ENCODE measurements at places on chromosomes 16 and 17. TPM values are rescaled to one million over a fixed set of nuclear protein-coding genes. Genes with fewer than 3 reads are reported as not detected.

- no peak for DNase-seq
These were observed 7.1 kb upstream of the ZNF747 start for GRCh38 chr16:30541502-30542329.

GRCh38 chr17:4945176-4945943, 3.0 kb downstream of the PFN1 start:
- DNase-seq, result peak; percentile 60

DNA sequence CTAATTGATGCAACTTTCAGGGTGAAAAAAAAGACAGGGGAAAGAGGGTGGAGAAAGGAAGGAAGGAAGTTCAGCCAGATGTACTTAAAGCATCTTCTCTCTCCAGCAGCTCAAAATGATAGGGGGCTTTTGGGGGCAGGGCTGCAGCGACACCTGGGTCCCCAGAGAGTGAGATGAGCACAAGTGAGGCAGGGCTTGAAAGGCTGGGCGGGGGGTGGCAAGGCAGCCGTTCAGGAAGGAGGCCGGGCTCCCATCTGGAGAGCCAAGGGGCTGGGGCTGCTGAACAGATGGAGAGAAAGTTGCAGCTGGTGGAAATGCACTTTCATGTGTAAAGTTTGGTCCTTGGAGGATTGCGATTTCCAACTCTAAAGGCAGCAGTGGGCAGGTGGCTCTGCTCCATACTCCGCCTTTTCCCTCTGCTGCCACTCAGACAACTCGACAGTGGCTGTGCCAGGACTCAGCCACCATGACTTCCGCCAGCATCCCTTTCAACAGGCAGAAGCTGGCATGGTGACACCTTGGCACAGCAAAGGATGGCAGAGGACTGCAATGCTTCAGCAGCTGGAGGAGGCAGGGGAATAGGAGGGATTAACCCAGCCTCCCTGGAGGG, 7.7 kb downstream of the SLC35B1 start:
- DNase-seq, result no peak

DNA sequence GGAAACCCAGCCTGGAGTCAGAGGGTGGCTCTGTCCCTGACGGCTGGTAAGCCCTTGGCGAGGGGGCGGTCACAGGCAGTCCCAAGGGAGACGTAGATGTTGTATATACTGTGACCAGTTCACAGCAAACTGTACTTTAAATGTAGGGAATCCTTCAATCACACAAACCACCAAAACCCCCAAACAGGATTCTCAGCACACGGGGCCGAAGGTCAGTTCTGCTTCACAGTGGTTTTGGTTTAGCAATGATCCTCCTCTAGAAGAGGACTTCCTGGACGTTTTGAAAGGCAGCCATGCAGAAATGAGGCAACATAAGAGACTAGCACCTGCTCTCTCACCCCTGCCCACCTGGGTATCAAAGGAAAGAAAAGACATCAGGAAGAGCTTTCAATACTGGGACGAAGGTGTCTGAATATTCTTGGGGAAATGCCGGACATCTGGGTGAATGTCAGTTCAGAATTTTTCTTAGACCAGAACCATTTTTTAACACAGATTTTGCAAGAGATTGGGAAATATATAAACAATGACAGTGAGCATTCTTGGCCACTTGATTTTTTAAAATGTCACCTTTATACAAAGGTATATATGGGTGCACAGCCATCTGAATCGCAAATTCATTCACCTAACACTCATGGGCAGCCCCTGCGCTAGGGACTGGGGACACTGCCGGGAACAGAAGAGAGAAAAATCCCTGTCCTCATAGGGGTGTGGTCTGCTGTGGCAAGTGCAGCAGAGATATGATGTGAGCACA, 74.2 kb downstream of the CRISPLD2 start:
- no peak for DNase-seq

DNA sequence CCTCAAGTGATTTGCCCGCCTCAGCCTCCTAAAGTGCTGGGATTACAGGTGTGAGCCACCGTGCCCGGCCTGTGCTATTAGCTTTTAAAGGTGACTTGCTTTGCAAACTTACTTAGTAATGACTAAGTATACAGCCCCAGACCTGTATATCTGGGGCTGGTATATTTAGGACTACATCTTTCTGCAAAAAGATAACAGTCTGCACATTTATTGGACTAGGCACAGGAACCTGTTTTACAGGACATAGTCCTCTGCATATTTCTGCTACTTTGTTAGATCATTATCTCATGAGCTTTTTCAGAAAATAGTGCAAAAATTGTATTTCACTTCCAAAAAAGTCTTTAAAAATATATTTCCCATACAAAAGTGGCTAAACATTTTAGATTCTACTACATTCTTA, 1.3 kb downstream of the KRT24 start:
- no peak for DNase-seq

- peak; percentile 13 for DNase-seq
These were observed 203.6 kb downstream of the ZFHX3 start for GRCh38 chr16:72844225-72844920.

GRCh38 chr17:41063449-41063848, 2.2 kb downstream of the KRTAP2-4 start:
- DNase-seq, result no peak

GRCh38 chr16:17324451-17324850, 146.3 kb downstream of the XYLT1 start:
- no peak for DNase-seq

DNA sequence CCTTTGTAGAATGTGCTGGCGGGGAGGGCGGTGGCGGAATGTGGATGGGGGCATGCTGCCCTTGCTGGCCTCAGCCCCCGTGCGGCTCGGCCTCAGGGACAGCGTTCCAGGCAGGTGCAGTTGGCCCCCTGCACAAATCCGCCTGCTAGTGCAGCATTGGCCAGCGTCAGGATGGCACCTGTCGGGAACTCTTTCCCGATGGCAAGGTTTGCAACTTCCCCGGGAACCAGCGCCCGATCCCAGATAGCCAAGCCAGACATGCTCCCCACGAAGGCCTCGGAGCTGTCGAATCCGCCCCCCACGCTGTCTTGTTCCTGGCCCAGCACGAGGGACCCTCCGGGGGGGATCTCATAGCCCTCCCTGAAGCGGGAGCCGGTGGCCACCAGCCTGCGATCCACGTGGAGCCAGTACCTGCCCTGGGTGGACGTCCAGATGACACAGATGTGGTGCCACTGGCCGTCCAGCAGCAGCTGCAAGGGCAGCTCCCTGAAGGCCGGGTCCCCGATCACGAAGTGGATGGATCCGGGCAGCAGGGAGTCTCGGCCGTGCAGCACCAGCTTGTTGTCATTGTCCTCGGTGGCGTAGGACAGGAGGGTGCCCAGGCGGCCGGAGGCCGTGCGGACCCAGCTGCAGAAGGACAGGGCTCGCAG, 2.8 kb downstream of the PTX4 start:
- no peak for DNase-seq

GRCh38 chr17:44283344-44284023, 15.5 kb upstream of the SLC4A1 start:
- DNase-seq, result no peak

- no peak for DNase-seq
These were observed 104.5 kb downstream of the HS3ST4 start for GRCh38 chr16:25796239-25796638.

GRCh38 chr17:65495122-65496055, 66.1 kb downstream of the AXIN2 start:
- DNase-seq, result peak; percentile 16

DNA sequence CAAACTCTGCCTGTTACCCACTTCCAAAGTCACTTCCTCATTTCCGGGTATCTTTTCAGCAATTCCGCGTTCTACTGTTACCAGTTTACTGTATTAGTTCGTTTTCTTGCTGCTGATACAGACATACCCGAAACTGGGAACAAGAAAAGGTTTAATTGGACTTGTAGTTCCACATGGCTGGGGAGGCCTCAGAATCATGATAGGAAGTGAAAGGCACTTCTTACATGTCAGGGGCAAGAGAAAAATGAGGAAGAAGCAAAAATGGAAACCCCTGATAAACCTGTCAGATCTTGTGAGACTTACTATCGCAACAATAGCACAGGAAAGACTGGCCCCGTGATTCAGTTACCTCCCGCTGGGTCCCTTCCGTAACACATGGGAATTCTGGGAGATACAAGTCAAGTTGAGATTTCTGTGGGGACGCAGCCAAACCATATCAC, 30.9 kb downstream of the PAFAH1B1 start:
- DNase-seq, result no peak

DNA sequence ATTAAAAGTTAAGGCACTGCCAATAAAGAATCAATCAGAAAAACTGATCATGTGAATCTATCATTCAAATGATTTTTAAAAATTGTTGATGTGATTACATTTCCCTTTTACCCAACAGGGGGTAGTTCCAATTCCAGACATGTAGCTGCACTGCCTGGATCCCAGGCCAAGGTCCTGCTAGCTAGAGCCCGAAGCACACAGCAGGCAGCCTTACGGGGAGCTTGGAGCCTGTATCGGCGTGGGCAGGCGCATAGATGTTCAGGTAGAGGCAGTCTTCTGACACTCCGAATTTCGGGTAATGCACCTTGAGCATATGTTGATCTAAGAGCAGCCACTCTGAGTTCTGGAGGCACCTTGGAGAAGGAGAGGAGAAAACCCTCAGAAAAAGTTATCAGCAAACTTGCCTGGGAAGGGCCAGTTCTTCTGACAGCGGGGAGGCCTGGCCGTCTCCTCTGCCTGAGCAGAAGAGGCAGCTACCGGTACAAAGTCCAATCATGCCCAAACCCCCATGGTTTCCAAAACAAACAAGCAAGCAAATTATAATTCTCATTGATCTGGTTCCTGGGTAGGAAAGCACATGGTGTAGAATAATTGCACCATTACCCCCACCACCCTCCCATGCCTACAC, 3.6 kb downstream of the CES5A start:
- DNase-seq, result no peak

DNA sequence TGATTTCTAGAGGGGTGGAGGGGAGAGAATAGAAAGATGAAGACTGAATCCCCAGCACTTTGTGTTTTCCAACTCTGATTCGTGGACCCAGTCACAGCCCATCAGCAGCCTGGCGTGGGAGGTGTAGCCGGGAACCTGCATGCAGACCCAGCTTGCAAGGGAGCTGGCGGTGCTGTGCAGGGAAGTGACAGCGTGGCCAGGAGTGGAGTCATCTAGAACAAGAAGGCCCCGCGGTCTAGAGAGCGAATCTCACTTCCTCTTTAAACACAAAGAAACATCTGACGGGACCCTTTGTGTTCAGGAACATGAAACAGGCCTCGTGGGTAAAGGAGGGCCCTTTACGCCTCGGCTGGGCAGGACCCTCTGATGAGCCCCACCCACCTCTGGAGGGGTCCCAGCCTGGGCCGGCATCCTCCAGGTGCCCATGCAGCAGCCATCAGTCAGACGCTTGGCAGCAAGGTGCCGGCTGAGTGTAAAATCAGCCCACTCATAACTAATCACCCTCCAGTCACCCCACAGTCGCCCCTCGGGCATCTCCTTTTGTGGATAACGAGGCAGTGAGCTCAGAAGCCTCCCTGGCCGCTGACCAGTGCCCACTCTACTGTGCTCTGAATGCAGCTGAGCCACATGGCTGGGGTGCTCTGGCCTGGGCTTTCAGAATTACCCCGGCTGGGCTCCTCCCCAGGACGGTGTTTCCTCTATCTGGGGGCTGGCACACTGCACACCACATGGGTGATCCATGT, 4.4 kb downstream of the SNAI3 start:
- DNase-seq, result peak; percentile 19

GRCh38 chr16:3152277-3152990, 17.6 kb downstream of the ZNF213 start:
- DNase-seq, result peak; percentile 35

DNA sequence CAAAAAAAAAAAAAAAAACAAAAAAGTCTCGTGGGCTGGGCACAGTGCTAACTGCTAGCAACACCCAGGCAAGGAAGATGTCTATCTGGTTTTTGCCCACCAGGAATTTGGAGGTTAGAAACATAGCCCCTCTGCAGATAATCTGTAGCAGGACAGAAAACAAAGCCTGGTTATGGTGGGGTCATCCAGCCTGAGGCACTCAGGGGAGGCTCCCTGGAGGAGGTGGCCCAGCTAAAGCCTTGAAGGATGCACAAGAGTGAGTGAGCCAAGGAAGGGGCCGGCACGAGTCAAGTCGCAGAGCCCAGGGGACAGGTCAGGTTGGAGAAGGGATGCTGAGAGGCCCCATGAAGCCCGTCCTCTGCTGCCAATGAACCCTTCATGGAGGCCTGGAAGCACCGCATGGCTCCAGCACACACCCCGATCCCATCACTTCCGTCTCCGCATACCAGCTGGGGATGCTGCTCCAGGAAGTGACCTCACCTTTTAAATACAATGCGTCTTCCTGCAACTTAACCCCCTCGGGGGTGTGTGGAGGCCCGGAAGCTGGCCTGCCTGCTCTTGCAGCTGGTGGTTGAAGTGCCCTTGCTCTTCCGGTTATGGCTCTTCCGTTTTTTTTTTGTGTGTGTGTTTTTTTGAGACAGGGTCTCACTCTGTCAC, 86.5 kb downstream of the ENGASE start:
- no peak for DNase-seq

CACNG5 gene
- total RNA-seq, result not detected

ST6GALNAC2 gene
- 0.39 TPM for total RNA-seq

KRT9 gene
- not detected for total RNA-seq

CEP295NL gene
- 1.6 TPM for total RNA-seq

GLG1 gene
- 202 TPM for total RNA-seq

GIT1 gene
- 41.5 TPM for total RNA-seq

Measured in CD4-positive, CD25-positive, alpha-beta regulatory T cell (primary cell).